ENCODE measurements at places on chromosomes 2 and 18. TPM values are rescaled to one million over a fixed set of nuclear protein-coding genes. Genes with fewer than 3 reads are reported as not detected.

GRCh38 chr2:101205521-101206479 is 46.9 kb upstream of the CNOT11 start:
- peak; percentile 71 for DNase-seq

DNA sequence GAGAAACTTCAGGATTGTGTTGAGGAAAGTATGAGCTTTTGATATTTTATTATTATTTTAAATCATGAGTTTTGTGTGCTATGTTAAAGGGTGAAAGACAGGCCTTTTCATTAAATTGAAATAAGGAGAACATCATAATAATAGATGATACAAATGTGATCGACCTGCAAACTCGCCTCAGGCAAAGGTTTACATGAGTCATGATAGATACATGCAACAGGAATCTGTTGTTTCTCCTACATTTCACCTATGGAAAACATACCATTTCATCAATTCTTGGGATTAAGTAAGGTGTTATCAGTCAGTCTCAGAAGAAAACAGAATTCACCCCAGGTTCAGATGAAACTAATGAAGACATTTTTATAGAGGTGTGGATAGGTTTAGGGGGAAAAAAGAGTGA is 1992.5 kb upstream of the PIK3C3 start:
- no peak for DNase-seq

DNA sequence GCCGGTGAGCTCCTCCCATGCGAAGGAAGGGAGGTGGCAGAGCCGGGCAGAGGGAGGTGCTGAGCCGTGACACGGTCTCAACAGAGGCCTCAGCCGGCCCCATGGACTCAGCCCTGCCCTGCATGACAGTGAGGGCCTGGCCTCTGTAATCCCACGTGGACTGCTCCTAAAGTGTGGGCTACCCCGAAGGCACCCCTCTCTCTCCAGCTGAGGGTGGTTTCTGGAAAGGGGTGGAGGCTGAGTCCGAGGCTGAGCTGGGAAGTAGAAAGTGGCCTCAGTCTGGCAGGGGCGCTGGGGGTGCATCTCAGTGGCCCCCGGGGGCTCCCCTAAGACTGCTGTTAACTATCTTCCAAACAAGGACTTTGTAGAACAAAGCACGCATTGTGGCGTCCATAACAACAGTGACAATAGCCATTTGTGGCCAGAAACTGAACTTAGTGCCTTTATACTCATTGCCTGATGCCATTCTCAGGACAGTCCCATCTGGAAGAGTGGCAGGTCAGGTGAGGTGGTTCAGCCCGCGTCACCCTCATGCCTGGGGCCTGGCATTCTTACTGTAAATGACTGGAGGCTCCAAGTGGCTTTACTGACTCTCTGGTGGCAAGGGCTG is 192.4 kb downstream of the TWIST2 start:
- DNase-seq = no peak

GRCh38 chr2:226427538-226428307 is 371.9 kb downstream of the IRS1 start:
- DNase-seq = no peak

GRCh38 chr18:4748975-4749374 is 293.9 kb upstream of the DLGAP1 start:
- DNase-seq = no peak

GRCh38 chr2:9741110-9741509 is 102.2 kb upstream of the TAF1B start:
- no peak for DNase-seq

DNA sequence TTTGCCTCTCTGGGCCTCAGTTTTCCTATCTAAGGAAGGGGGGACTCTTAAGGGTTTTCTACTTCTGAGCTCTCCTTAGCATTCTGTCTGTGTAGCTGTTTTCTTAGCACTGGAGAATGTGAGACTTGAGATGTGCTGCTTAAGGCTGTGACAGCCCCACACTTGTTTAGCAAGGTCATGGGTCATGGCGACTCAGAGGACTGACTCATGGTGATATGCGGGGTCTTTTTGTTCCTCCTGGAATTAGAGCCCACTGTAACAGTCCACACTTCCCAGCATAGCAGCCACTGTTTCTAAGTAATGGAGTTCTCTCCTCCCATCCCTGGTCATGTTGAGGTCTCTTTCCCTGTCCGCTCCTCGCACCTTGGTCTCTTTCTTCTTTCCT is 4.1 kb upstream of the LPIN1 start:
- DNase-seq = no peak

- no peak for DNase-seq
These were observed 1459.9 kb upstream of the CELF4 start for GRCh38 chr18:39025531-39025930.

DNA sequence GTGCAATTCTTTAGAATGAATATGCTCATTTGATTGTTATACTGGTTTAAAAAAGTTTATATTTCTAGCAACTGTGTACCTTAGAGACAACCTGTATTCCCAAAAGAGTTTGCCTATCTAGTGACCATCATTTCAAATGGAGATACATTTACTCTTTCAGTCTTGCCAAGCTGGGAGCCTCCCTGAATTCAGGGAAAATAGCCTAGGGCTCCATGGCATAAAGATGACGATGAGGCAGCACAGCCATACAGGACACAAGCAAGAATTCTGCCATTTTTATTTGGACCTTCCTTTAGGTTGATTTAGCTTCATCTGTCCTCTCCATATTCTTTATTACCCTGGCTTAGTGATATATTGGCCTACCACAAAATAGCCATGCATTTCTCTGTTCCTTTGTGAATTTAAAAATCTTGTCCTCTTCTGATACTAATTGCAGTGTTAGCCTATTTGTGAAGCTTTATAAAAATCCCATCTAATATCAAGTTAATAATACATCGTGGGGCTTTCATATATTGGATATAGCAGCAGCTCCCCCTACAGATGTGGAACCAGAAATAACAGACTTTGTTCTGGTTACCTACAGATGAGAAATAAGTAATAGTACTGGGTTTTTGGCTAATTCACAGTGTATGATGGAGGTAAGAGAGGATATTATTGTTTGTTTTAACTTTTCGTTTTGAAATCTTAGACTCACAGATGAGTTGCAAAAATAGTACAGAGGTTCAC is 1661.9 kb upstream of the PIK3C3 start:
- DNase-seq = no peak

- DNase-seq = no peak
These were observed 24.9 kb upstream of the RPIA start for GRCh38 chr2:88666576-88666975.

DNA sequence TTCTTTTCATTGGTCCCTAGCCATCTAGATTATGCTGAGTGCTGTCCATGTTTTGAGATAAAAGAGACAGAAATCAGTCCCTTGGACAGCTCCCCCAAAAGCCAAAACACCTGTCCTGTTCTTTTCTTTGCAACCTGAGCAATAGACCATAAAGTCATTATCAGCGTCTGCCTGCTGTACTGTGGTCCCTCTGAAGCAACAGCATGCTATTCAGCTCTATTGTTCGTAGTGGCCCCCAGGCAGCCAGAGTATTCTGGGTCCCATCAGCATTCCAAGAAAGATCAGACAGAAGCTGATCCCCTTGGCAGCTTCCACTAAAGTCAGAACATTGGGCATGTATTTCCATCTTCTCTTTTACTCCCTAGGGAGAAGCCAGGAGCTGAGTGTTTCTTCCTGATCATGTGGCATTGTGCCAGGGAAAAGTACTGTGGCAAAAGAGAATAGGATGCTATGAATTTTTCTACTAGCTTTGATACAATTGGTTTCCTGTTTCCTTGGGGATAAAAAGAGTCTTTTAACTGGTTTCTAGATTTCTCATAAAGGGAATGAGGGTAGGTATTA is 33.6 kb upstream of the ZSWIM2 start:
- DNase-seq = no peak

GRCh38 chr18:55064760-55065159 is 105.5 kb upstream of the CCDC68 start:
- DNase-seq = no peak

- DNase-seq = no peak
These were observed 166.1 kb downstream of the MTCL1 start for GRCh38 chr18:8871489-8871888.

DNA sequence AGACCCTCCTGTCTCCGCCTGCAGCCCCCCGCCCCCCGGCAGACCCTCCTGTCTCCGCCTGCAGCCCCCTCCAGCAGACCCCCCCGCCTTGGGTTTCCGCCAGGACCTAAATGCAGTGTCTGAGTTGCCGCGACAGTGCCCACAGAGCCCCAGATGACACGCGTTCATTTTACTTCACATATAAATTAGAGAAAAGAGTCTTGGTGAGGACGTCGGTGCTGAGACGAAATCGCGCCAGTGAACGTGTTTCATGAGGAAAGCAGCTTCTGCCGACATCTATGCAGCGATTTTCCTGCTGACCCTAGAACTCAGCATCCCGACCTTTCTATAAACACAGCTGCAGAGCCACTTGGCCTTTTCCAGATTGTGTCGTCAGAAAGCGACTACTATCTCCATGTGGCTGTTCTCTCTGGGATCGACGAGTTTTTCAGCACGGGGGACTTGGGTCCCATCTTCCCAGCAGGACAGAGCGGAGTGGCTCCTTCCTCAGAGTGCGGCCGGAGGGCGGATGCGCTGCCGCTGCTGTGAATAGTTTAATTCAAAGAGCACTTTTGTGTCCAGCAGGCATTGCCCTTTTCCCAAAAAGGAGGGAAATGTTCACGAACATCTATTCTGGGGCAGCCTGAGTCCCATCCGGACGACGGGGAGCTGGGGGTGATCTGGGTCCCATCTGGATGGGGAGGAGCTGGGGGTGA is 136.7 kb downstream of the NFATC1 start:
- DNase-seq = peak; percentile 65

- DNase-seq = no peak
These were observed 19.0 kb downstream of the KCMF1 start for GRCh38 chr2:84989927-84990326.

DNA sequence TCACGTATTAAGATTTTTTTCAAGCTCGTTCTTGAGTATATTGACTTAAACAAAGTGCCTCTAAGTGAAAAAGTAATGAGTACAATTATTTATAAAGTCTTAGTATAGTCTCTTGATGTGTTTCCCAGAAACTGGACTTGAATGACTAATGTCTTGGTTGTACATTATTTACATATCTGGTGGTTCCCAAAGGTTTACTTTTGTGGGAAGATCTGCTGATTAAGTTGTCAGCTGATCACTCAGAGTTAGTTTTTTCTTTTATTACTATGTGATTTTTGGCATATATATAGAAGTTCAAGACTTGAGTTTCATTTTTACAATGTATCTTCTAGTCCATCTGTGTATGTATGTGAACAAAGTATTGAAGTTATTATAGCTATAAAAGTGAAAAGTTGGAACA is 29.5 kb downstream of the RNF144A start:
- DNase-seq = no peak

- DNase-seq = no peak
These were observed 433.2 kb upstream of the MEX3C start for GRCh38 chr18:51630706-51631105.

GRCh38 chr2:98487101-98487805 is 42.6 kb downstream of the INPP4A start:
- no peak for DNase-seq

DNA sequence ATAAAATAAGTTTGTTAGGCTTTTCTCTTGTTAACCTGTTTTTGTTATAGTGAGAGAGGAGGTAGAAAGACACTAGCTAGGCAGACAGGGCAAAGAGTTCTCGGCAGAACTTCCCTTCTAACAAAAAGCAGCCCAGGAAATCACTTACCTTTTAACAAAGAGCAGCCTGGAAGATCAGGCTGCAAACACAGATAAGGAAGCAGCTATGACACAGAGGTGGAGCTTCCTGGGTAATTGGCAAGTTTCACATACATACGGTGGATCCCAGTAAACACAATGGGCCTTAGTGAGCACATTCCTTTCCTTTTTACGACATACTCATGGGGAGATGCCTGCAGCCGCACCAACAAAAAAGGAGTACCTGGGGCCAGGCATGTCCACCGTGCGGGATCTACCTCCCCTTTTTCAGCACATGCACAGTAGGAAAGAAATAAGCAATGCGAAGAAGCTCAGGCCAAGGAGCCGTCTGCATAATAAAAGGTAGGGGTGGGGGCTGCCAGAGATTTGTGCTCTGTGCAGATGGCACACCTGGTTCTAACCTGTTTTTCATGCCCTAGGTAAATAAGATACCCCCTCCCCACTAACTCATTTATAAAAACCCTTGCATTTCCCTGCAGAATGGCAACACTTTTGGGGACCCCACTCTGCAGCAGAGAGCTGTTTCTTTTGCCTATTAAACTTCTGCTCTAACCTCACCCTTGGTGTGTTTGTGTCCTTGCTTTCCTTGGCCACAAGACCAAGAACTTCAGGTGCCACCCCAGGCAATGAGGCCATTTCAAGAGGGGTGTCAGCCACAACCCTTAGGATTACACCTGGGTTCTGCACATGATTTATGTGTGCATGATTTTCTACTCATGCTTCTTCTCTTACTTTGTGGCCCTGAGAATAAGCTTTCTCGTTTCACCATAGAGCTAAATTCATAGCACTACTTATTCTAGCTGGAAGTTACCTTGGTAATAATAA is 26.5 kb downstream of the MDH1 start:
- no peak for DNase-seq

DNA sequence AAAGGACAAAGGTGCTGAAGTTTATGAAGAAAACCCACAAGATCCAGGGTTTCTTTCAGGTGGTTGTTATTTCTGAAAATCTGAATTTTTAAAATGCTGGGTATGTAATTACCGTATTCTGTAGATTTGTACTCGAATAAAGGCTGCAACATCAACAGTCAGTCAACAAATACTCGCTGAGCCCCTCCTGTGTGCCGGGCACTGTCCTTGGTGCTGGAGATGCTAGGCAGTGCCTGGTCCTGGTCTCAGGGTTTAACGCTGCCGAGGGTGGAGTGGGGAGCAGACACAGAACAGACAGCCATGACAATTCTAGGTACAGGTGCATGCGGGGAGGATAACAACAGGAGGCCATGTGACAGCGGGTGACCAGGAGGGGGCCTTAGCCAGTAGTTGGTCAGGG is 27.2 kb upstream of the PDIA6 start:
- DNase-seq = no peak

DNA sequence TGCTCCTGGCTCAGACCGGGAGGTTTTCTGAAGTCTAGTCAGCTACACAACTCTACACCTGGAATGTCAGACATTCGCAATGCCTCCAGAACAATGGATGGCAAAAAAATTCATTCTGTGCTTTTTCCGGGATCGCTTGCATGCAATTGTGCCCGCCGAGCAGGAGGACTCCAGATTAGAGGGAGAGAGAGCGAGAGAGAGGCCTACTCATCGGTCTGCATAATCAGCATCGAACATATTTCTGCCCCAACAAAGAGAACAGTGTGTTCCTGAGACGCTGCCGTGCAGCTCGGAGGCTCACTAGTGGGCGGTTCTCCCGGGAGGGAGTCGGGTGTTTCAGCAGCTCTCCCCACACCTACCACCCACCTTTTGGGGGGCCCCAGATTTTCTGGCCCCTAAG is 117.1 kb downstream of the KLHL29 start:
- no peak for DNase-seq

XIRP2 gene
- 2.9 TPM for total RNA-seq

SPEG gene
- total RNA-seq = 7.2 TPM

ZNF521 gene
- total RNA-seq = 57.1 TPM

QPCT gene
- 4.8 TPM for total RNA-seq

CNOT11 gene
- 24.3 TPM for total RNA-seq

WDCP gene
- 11.8 TPM for total RNA-seq

ACOXL gene
- not detected for total RNA-seq

REEP1 gene
- total RNA-seq = 0.98 TPM

KATNAL2 gene
- 5.6 TPM for total RNA-seq

ATP6V1B1 gene
- 1.3 TPM for total RNA-seq

MBP gene
- 2,463 TPM for total RNA-seq

APCDD1 gene
- 43.1 TPM for total RNA-seq

UCN gene
- 2.4 TPM for total RNA-seq

BCL11A gene
- total RNA-seq = 1.6 TPM

Measured in sciatic nerve (tissue), 2 donors.